Activated effector memory CD4-positive, alpha-beta T cell treated with Interleukin-2 at 50 U/mL for 16 hours (primary cell): ENCODE measurements at places on chromosomes 16 and 17.

DNA sequence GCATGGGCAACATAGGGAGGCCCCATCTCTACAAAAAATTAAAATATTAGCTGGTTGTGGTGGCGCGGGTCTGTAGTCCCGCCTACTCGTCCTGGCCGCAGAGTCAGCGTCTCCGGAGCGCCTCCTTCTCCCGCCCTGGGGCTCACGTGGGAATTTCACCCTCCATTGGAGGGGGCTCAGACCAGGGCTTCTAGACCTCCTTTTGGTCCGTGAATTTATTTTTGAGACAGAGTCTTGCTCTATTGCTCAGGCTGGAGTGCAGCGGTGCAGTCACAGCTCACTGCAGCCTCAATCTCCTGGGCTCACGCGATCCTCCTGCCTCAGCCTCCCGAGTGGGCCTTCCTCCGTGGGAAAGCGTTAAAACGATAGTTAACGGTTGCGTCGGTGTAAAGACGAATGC lies 394 bp upstream of the NME4 start:
- no peak for DNase-seq

- no peak for DNase-seq
Observed at GRCh38 chr17:34313164-34313563, 6.1 kb upstream of the CCL8 start.

GRCh38 chr16:50360779-50361178 lies 8.0 kb downstream of the BRD7 start:
- no peak for DNase-seq

DNA sequence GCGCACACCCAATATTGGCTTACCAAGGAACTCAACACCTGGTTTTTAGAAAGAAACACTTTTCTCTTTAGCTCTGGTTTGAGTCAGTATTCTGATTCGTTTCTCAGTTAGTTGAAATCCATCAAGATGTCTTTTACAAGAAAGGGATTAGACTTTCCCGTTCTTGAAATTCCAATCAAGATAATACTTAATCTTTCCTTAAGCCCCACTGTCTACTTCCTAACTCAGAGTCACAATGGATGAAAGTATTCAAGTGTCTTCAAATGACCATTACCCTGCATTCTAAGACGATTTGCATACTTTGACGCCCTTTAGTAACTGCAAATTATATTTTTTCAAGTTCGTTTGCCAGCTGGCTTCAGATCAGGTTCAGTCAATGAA lies 189.8 kb downstream of the USP22 start:
- no peak for DNase-seq

DNA sequence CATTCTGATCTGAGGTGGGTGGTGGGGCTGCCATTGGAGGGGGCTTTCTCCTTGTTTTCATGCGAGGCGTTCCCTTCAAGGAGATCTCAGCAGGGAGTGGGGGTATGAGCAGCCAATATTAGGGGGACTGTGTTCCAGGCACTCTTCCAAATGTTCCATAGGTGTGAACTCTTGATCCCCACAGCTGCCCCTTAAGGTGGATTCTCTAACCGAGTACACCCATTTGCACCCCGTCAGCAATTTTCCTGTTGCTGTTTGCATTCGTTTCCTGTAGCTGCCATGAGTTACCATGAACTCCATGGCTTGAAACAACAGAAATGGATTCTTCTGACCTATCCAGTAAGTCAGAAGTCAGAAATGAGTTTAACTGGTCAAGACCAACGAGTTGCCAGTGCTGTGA lies 3.7 kb upstream of the PRR15L start:
- DNase-seq, result no peak

DNA sequence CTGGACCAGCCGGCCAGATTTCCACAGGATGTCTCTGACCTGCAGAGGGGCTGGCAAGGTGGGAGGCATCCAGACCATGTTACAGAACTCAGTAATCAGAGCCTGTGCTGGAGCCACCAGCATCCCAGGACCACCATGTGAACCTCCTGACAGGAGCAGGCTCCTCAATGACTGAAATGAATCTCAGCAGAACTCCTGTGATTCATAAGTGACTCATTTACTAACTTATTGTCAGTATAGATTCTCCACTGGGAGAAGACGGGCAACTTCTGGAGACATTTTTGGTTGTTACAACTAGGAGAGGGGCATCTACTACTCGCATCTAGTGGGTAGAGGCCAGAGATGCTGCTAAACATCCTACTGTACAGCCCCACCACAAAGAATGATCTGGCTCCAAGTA lies 3.1 kb upstream of the WWOX start:
- DNase-seq, result no peak

DNA sequence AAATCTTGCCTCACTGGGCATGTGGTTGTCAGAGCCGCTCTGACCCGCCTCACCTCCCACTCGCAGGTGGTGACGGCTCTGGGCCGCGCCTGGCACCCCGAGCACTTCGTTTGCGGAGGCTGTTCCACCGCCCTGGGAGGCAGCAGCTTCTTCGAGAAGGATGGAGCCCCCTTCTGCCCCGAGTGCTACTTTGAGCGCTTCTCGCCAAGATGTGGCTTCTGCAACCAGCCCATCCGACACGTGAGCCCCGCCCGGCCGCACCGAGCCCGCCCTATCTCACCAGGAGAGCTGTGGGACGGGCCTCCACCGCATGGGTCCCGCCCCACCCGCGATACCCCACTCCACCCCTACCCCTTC lies 4.0 kb downstream of the TGFB1I1 start:
- no peak for DNase-seq

- no peak for DNase-seq
Observed at GRCh38 chr17:72462407-72462806, 341.6 kb downstream of the SOX9 start.

DNA sequence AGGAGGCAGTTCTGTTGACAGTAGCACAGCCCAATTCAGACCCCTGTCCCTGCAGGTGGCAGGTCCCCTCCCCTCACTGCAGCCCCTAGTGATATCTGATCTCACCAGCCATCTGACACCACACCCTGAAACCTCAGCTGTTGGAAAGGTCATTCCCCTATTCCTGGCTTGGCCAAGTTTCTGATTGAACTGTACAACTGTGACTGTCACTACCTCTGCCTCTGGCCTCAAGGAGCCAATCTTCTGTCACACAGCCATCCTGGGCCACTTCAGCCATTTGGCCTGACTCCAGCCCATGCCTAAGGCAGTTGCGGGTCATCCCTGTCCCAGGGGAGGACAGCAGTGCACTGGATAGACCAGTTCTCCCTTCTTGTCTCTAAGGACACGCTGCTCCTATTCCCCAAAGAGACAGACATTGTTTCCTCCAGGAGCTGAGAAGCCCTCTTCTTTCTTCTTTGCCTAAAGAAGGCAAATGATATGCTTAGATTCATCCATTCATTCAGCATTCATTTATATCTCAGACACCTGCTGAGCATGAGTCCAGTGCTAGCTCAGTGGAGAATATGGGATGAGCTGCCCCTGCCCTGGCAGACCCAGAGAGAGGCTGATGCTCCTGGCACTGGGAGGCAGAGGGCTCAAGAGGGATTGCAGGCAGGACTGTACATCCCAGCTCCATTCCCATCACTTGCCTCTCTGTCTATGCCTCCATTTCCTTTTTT lies 4.6 kb upstream of the ALDOA start:
- no peak for DNase-seq

DNA sequence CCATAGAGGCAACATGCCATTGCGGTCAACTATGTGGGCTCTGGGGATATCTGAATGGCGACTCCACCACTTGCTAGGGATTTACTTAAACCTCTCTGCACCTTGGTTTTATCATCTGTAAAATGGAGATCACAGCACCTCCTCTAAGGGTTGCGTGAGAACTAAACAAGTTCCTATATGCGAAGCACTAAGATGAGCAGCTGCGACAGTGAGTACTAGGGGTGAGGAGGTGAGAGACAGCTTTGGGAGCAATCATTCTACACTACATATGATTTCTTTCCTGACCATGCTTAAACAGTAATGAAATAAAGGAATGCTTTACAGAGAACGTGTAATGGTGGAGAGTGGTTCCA lies 61.4 kb downstream of the CREBBP start:
- DNase-seq, result no peak
